ENCODE measurements at places on chromosomes 6 and 20. TPM values are rescaled to one million over a fixed set of nuclear protein-coding genes. Genes with fewer than 3 reads are reported as not detected.

MBOAT1 gene
- 12.3 TPM for total RNA-seq

PLEKHG1 gene
- 27.1 TPM for total RNA-seq

ZC2HC1B gene
- not detected for total RNA-seq

FAM83C gene
- not detected for total RNA-seq

CDSN gene
- total RNA-seq = not detected

BNIP5 gene
- not detected for total RNA-seq

ECT2L gene
- not detected for total RNA-seq

HCK gene
- total RNA-seq = 0.50 TPM

FAM83D gene
- 10.5 TPM for total RNA-seq

RPS6KA2 gene
- 28.5 TPM for total RNA-seq

TRIM31 gene
- 0.12 TPM for total RNA-seq

FILIP1 gene
- total RNA-seq = 0.05 TPM

TBC1D32 gene
- 7.4 TPM for total RNA-seq

CABLES2 gene
- total RNA-seq = 7.1 TPM

POU5F1 gene
- not detected for total RNA-seq

WFDC5 gene
- not detected for total RNA-seq

CDS2 gene
- 67.2 TPM for total RNA-seq

SLC22A23 gene
- 2.0 TPM for total RNA-seq

CRYBG1 gene
- total RNA-seq = 37.4 TPM

All from activated T-cell treated with anti-CD3 and anti-CD28 coated beads, Interleukin-2, amount 50 U/mL, for 72 hours (primary cell).